ENCODE measurements at places on chromosomes 7 and 10. TPM values are rescaled to one million over a fixed set of nuclear protein-coding genes. Genes with fewer than 3 reads are reported as not detected.

- H3K4me3 ChIP-seq, result no peak overlapping the region
- H3K4me1 ChIP-seq, result no peaks in the 10 kb centered on the region
- H3K27ac ChIP-seq, result no peak overlapping the region
Measured at GRCh38 chr10:28940158-28940888, 263.0 kb downstream of the BAMBI start.

DNA sequence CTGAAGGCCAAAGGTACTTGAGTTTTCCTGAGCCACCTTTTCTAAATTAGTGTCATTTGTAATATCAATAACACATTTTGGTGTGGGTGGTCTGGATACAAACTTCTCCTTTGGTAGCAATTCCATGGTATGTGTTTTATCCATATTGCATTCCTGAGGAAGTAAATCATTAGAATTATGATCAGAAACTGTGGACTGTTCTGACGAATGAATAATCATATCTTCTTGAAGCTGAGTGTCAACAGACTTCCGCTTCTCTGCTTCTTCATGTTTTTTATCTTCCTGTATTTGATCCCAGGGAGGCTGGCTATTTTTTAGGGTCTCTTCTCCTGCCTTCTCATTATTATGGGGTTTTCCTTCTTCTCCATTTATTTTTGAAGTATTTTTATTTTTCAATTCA is 81.4 kb downstream of the NRBF2 start:
- H3K27ac ChIP-seq, result no peak overlapping the region
- H3K27me3 ChIP-seq, result no peaks in the 10 kb centered on the region
- DNase-seq, result no peak
- peaks cover 4% of the 10 kb centered on the region for H3K4me1 ChIP-seq

GRCh38 chr7:23654508-23654907 is 25.5 kb upstream of the FAM221A start:
- no peaks in the 10 kb centered on the region for H3K27me3 ChIP-seq
- H3K4me1 ChIP-seq, result no peaks in the 10 kb centered on the region
- H3K27ac ChIP-seq, result no peak overlapping the region
- no peak overlapping the region for H3K4me3 ChIP-seq
- H3K36me3 ChIP-seq, result no peaks in the 10 kb centered on the region

Gene SP8
- total RNA-seq, result not detected

Measured in colonic mucosa (tissue), 4 donors.